Activated effector memory CD4-positive, alpha-beta T cell treated with Interleukin-2 at 50 U/mL for 16 hours (primary cell): ENCODE measurements at places on chromosomes 7 and 10.

DNA sequence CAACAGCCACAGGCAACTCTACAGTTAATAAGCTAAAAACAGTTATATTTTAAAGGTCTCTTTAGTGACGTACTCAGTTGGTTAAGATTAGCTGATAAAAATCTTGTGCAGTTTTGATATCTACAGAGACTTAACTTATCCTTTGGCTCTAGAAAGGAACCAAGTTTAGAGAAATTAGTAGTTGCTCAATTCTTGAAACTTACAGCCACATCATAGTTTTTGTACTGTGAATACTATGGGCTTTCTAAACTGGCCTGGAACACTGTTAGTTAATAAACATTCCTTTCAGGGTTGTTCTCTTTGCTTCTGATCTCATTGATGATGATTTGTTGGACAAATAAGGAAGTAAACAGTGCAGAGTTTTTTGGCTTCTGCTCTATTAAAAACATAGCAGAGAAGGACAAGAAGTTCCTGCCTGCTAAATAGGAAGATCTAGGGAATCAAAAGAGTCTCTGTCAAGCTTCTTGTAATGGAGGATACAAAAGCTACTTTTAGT is 73.1 kb downstream of the MKLN1 start:
- no peak for DNase-seq

DNA sequence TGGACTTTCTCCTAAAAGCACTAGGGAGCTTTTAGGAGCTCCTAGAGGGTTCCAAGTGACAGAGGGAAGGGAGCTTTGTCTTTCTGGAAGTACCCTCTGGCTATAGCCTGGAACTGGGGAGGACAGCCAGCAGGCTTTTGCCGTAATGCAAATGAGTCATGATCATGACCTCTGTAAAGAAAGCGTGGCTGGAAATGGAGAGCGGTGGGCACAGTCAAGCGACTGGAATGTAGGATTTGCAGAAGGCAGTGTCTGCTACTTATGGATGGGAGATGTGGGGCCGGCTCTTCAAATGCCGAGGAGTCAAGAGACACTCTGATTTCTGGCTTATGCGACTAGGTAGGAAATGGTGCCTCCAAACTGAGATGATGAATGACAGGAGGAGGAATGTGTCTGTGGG is 34.6 kb upstream of the PLPP4 start:
- DNase-seq: no peak

GRCh38 chr10:31612082-31612481 is 293.1 kb downstream of the ZEB1 start:
- DNase-seq: no peak

GRCh38 chr7:4631380-4632179 is 50.5 kb upstream of the FOXK1 start:
- DNase-seq: no peak

DNA sequence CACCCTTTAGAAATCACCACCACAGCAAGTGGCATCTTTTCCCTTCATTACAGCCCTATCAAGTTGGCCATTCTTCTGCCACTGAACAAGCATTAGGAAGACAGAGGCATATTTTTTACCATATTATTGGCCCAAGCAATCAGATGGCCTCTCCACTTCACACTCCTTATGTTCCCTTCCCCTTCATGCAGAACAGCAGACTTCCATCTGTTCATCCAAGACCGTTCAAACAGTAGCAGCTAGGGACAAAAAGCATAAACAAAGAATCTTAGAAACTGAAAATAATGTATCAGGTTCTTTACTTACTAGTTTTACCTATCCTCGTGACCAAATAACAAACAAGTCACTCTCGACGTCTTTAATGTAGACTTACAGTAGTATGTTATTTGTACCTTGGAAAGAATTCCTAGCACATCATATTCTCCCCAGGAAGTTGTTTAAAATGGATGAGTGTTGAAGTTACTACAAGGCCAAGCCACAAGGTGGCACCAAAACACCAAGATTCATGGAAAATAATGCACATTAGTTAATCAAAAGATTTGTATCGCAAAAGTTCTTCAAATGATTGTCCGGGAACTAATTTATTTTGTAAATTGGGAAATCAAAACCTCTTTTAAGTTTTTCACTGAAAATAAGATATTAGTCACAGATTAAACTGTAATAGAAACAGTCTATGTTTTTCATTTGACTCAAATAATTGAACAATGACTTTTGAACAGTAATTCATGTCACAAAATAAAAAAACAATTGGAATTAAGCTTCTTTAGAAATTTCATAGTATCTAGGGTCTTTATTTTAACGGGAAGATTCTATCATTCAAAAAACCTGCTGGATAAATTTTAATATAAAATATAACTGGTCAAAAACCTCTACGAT is 112.1 kb downstream of the VPS41 start:
- no peak for DNase-seq

GRCh38 chr7:6419310-6419773 is 28.4 kb downstream of the DAGLB start:
- DNase-seq: no peak

DNA sequence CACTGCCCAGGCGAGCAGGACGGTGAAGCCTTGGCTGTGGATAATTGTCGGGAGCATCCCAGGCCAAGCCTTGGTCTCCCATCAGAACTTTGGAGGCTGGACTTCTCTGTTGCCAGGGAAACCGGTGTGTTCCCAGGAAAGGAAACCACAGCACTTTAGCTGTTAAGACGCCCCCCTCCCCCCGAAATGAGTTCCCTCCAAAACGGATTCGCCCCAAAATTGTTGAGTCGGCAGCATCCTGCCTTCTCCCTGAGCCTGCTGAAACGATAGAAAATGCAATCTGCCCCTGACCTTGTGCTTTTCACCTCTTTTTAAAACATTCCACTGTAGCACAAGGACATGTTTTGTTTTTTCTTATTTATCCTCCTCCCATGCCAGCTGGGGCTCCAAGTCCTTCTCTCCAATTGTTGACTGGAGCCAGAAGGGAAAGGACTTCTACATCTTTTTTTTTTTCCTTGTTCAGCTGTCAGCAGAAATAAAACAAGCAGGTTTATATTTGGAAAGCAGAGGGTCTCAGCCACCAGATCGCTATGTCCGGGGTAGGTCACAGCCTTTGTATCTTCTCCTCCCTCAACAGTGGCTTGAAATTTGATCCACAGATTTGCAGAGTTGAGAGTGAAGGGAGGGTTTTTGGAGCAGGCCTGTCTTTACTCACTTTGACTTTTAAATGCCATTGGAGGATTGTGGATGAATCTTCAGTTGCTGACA is 116.5 kb downstream of the ZMIZ1 start:
- no peak for DNase-seq

GRCh38 chr7:104956753-104957450 is 57.1 kb upstream of the KMT2E start:
- no peak for DNase-seq
